NCI-H1694 treated with DMSO at 0.1 percent for 48 hours (cell line): ENCODE measurements at places on chromosomes 7 and 10.

DNA sequence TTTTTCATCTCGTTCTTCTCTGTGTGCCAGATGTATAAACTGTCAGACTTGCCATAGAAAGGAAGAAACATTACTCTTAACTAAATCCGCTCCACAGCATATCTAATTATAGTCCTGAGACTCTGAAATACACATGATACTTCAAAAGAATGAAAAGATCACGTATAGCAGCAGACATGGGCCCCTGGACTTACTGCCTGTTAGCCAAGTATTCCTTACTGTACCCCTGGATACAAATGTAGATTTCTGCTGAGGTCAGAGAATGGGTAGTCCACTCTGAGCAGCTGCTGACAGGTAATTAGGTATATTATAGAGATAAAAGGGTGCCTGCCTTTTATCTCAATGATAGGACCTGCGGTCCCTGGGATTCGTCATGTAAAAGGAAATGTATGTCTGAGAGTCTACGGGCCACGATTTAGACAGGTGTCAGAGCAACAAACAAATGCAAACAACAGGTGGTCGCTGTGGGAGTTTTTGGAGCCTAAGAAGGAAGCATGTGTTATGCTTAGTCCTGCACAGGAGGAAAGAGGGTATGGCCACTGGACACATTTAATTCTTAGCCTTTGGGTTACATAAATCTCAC, 69.4 kb downstream of the VOPP1 start:
- no peak for DNase-seq

DNA sequence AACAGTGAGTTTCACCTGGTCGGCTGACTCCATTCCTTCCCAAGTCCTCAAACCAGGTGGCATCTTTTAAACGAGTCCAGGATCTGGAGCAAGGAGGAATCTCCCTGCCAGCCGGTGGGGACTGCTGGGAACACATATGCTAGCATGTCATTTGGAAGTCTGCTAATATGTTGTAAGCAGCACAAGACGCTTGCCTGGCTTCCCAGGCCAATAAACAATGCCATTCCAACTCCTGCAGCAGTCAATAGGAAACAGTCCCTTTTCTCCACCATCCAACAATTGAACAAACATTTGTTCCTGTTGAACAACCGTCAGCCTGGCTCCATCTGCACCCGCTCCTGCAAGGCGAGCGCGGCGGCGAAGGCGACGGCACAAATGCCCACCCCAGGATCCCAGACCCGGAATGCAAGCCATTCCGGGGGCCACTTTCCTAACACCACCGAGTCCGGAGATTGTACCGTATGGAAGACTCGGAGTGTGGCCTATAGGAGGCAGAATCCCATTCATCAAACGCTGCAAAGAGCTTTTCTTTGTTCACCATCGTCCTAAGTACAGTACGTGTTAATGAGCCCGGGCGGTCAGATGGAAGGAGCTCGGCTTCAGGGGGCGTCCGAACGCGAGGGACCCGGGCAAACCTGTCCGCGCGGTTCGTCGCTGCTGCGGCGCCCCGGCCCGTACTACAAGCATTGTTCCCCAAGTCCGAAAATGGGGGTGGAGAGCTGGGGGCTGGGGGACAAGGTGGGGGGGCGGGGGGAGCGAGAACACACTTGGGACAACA, 1.6 kb downstream of the FAM53B start:
- no peak for DNase-seq

DNA sequence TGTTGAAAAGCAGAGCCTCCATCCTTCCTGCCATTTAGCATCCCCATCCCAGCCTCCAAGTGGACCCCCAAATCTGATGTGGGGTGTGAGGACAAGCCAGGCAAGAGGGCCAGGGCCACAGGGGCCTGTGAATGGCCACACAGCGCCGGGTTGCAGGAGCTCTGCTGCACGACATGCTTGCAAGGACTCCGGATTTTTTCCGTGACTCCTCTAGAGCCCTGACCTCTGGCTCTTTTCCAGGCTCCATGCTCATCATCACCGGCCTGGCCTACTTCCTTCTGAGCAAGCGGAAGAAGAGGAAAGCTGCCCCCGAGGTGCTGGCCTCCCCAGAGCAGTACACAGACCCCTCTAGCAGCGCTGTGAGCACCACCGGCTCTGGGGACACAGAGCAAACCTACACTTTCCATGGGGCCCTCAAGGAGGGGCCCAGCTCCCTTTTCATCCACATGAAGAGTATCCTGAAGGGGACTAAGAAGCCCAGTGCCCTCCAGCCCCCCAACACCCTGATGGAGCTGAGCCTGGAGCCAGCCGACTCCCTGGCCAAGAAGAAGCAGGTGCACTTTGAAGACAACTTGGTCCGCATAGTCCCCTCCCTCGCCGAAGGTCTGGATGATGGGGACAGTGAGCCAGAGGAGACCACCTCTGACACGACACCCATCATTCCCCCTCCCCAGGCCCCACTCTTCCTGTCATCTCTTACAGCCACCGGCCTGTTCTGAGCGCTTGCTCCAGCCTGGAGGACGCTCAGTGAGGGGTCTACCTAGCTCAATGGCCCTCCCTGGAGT, 23.5 kb downstream of the TMEM72 start:
- no peak for DNase-seq

GRCh38 chr10:91987397-91988037, 63.9 kb downstream of the BTAF1 start:
- DNase-seq, result no peak

DNA sequence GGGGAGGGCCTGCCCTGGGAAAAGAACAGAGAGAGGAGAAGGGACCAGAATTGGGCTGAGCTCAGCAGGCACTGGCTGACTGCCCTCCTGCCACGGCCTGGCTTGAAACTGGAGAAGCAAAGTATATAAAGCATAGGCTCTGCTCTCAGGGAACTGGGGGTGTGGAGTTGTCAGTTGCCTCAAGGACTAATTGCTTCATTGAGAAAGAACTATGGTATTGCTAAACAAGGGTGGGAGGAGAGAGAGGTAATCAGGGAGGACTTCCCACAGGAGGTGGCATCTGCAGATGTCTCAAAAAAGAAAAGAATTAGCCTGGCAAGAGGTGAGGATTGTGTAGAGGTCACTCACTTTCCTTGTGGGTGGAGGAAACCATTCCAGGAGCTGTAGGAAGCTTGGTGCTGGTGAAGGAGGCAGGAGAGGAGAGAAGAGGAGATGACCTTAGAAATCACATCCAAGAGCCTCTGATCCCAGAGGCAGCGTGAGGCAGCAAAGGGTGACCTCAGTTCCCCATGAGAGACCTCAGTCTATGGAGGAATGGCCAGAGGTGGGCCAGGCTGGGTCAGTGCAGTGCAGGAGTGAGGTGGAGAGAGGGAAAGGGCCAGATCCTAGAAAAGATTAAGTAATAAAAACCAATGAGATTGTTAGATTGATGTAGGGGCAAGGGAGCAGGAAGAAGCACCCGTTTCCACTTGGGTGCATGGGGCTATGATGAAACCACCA, 2.4 kb downstream of the PILRB start:
- no peak for DNase-seq

GRCh38 chr7:22486597-22486996, 13.4 kb downstream of the STEAP1B start:
- no peak for DNase-seq

GRCh38 chr7:82705517-82706260, 262.1 kb upstream of the CACNA2D1 start:
- DNase-seq, result no peak

- DNase-seq, result no peak
These were observed 2.2 kb upstream of the GRIFIN start for GRCh38 chr7:2478399-2478785.

DNA sequence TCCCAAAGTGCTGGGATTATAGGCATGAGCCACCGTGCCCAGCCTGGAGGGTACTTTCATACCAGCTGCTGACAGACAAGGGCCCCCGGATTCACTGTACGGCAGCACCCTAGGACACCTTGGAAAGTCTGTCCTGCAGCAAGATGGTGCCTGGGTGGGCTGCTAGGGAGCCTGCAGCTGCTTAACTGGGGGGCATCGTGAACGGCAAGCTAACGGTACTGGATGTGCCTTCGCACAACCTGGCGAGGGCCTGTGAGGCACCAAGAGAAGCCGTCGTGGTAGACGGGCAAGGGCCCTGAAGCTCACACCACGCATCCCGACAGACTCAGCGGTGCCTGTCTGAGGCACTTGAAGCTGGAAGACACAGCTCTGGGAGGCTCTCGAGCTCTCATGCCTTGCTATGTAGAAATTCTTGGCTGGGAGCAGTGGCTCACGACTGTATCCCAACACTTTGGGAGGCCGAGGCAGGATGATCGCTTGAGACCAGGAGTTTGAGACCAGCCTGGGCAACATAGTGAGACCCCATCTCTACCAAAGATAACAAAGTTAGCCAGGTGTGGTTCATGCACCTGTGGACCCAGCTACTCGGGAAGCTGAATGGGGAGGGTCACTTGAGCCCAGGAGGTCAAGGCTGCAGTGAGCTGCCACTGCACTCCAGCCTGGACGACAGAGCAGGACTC, 9.4 kb downstream of the BRAT1 start:
- DNase-seq, result no peak

GRCh38 chr10:126014309-126014708, 117.9 kb downstream of the FANK1 start:
- no peak for DNase-seq

DNA sequence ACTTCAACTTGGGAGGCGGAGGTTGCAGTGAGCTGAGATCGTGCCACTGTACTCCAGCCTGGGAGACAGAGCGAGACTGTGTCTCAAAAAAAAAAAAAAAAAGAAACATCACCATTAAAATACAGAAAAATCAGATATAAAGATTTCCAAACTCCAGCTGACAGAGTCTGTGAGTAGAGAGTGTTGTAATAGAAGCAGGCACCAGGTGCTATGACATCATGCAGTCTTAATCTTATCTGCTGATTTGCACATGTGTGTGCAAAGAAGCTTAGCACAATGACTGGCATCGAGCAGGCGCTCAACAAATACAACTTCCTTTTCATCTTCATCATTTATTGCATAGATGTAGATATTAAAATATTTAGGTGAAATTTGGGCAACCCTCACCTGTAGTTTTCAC, 92.2 kb downstream of the PRKCQ start:
- no peak for DNase-seq

GRCh38 chr10:106267591-106267990, 896.9 kb downstream of the SORCS1 start:
- DNase-seq, result no peak

- no peak for DNase-seq
These were observed 641.6 kb downstream of the AUTS2 start for GRCh38 chr7:70239918-70240317.

DNA sequence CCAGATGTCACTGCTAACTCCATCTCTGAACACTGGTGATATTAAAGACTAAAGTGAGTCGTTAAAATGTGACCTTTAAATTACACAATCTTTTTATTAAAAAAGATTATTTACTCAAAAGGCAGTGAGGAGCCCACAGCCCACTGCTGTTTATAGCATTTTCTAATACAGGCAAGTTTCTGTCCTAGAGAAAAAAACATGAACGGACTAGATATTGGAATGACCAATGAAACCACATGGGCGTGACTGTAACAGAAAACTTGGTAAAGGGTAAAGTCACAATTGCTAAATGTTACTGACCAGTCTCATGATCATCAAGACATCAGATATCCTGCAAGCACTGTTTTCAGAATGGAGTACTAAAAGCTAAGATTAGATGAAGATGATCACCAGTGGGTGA, 78.7 kb downstream of the FEZF1 start:
- DNase-seq, result no peak

DNA sequence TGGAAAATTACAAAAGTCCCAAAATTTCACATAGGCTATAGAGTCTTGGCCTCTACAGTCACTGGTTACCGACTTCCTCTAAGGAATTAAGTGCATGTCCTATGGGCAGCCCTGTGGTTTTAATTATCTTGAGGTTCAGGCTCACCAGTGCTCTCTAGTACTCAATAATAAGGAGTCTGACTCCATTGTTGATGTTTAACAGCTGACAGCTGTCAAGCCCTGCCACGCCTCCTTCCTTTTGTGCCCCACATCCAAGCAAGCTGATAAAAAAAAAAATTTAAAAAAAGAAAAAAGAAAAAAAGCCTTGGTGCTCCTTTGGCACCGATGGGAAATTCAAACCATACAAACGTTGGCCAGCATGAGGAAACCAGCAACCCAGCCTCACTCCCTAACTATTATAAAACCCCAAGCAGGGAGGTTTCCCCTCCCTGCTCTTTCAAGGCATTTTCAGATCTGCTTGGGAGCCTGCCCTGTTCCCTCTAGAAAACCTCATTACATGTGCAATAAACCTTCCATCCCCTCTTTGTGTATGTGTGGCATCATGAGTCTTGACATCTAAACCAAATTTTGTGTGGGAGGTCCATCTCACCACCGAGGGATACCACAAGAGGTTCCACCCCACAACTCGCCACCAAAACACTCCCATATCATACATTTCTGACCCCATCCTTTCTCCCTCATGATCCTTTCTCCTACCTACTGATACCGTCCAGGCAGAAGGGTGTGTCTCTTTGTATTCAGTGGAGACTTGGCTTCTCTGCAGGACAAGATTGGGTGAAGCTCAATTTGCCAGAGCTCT, 70.9 kb upstream of the CCDC71L start:
- no peak for DNase-seq

GRCh38 chr7:15341817-15342216, 220.0 kb downstream of the AGMO start:
- DNase-seq, result no peak

DNA sequence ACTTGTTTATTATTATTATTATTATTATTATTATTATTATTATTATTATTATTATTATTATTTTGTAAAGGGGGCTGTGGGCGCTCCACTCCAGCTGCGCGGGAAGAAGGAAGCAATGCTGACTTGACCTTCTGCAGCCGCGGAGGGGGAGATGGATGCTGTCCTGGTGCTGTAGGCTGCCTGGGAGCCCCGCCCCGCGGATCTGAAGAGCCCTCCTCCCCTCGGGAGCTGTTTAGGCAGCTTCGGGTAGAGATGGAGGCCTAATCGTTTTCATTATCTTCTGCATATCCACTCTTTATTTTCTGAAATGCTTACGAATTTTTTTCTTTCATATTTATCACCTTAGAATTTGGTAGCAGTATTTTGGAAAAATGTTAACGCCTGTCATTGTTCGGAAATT, 101.2 kb upstream of the KLF6 start:
- no peak for DNase-seq

DNA sequence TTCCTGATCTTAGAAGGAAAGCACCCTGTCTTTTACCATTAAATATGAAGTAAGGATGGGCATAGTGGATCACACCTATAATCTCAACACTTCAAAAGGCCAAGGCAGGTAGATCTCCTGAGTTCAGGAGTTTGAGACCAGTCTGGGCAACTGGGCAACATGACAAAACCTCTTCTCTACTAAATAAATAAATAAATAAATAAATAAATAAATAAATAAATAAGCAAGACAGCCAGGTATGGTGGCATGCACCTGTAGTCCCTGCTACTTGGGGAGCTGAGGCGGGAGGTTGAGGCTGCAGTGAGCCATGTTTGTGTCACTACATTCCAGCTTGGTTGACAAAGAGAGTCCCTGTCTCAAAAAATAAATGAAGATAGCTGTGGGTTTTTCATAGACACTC, 313.1 kb downstream of the RPS24 start:
- no peak for DNase-seq

GRCh38 chr10:45224219-45224841, 91.1 kb downstream of the OR13A1 start:
- DNase-seq, result no peak

- no peak for DNase-seq
These were observed 27.3 kb downstream of the SLC35B4 start for GRCh38 chr7:134289423-134289822.
